ENCODE measurements at places on chromosomes 13 and 19.

GRCh38 chr19:39177110-39177699 lies 19.6 kb upstream of the NCCRP1 start:
- DNase-seq, result no peak

DNA sequence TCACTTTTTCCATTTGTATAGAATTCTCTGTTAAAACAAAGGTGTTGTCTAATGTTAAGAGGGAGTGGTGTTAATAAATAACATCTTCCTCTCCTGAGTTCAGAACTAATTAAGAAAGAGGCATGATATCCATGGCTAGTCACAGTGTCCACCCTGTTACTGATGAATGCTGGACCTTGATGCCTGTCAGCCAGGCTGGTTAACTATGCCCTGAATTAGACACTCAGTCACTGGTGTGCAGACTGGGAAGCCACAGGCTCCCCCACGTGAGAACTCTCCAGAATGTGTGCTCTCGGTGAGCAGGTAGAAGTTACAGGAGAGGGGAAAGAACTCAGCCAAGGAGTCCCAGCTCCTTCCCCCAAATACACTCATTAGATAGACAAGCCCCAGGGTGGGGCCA lies 56.1 kb upstream of the RNF113B start:
- no peak for DNase-seq

- DNase-seq, result no peak
These were observed at the start of gene TMEM38A for GRCh38 chr19:16660763-16661479. Gene TMEM38A, plus strand, starts transcription at chr19:16661139. Its CDS starts 79 bp downstream, at chr19:16661218.

GRCh38 chr13:88063741-88064140 lies 392.6 kb downstream of the SLITRK5 start:
- no peak for DNase-seq

- DNase-seq, result no peak
These were observed 1153.7 kb downstream of the PCDH9 start for GRCh38 chr13:66076417-66076816.

- no peak for DNase-seq
These were observed 18.5 kb downstream of the BRSK1 start for GRCh38 chr19:55302318-55302703.

DNA sequence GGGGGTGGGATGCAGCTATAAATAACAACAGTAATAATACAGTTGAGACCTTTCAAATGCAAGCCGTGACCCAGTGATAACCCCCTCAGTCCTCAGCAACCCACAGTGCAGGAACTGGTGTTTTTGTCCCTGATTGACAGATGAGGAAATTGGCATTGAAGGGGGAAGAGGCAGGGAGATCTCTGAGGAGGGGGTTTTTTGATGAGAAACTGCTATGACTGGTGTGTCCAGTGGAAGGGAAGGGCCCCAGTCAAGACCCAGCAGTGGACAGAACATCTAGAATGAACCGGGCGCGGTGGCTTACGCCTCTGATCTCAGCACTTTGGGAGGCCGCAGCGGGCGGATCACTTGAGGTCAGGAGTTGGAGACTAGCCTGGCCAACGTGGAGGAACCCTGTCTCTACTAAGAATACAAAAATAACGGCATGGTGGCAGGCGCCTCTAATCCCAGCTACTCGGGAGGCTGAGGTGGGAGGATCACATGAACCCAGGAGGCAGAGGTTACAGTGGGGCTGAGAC lies 1.9 kb downstream of the MAP1S start:
- no peak for DNase-seq

- DNase-seq, result no peak
These were observed 87.1 kb upstream of the FRY start for GRCh38 chr13:31944262-31945160.

- DNase-seq, result no peak
These were observed 7.7 kb upstream of the NANOS3 start for GRCh38 chr19:13869281-13869680.

DNA sequence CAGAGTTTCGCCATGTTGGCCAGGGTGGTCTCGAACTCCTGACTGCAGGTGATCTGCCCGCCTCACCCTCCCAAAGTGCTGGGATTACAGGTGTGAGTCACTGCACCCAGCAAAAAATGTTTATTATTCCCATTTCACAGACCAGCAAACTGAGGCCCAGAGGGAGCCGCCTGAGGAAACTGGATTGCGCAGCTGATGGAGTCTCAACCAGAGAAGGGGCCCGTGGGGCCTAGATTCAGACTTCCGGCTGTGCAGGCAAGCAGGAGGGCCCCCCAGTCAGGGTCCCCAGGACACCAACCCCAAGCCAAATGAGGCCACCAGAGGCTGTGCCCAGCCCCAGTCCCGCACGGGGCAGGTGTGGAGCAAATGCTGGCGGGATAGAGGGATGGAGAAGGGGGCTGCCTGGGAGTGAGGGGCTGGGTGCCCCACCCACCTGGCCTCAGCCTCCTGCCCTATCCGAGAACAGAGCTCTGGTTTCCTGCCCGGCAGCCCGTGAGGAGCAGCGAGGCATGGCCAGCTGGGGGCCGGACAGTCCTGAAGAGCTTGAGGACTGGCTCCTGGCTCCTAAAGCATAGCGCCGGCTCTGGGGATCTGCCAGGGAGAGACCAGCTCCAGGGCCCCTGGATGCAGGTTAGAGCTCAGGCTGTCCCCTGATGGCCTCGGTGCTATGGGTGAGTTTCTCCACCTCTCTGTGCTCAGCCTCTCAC lies 22.0 kb downstream of the MISP start:
- DNase-seq, result no peak

DNA sequence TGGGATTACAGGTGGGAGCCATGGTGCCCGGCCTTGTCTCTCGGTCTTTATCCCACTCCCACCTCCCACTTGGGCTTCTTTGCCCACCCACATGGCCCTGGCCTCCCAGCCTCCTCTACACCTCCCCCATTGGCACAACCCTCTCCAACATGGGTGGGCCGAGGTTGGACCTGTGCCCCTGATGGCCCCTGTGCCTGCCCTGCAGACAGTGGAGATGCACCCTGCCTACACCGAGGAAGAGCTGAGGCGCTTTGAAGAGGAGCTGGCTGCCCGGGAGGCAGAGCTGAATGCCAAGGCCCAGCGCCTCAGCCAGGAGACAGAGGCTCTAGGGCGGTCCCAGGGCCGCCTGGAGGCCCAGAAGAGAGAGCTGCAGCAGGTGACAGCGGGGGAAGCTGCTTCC lies 12.6 kb upstream of the DHDH start:
- DNase-seq, result no peak

GRCh38 chr19:46181388-46181779 lies 33.3 kb downstream of the IGFL2 start:
- DNase-seq, result no peak

DNA sequence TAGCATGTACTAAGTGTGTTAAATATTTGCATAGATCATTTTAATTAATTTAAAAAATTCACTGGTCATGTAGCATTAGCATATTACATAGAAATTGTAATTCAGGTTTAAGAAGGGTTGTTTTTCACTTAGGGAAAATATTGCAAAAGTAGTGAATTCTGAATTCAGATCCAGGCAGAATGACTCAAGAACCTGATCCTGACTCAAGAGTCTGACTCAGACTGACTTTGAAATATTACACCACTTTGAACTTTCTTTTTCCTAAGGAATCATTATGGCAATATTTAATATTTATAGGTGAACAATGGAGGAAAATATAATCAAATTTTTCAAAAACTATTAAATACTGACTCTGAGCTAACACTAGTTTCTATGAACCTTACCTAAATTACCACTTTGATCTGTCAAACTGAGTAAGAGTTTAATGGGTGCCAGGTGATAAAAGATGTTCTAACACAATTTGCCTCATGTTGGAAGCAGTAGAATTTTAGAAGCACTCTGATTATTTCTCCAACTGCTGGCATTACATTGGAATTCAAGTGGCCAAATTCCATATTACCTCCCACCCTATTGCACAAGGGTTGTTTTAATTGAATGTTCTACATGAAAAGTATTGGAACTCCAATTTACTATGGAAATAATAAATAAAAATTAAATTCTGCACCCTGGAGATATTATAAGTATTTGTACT lies 261.6 kb downstream of the SLITRK1 start:
- no peak for DNase-seq

- no peak for DNase-seq
These were observed 10.1 kb upstream of the SHISA2 start for GRCh38 chr13:26061947-26062346.

DNA sequence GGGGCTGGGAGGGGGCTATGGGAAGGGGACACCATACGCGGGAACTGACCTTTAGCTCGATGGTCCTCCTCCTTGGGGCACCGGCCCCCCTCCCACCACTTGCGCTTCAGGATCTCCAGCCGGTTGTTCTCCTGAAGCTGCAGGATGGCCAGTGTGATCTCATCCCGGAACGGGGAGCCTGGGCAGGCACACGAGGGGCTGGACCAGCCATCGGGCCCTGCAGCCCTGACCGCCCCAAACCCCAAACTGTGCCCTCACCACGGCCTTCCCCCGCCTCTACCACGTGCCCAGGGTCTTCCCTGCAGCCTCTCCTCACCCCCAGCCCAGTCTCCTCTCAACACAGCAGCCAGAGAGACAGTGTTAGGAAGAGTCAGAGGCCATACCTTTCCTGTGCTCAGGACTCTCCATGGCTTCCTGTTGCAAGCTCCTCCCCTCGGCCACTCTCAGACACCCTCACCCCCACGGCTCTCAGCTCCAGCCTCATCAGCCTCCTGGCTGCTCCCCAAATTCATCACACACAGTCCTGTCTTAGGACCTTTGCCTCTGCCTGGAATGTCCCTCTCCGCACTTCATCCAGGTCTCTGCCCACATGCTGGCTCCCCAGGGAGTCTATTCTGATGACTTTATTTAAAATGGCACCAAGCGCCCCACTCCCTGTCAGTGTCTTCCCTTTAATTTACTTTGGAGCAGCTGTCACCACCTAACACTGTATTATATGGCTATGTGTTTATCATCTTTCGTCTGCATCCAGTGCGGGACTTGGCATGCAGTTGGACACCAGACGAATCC lies 9.7 kb upstream of the ATP1A3 start:
- DNase-seq, result no peak

GRCh38 chr19:18093439-18094161 lies 4.0 kb upstream of the MAST3 start:
- no peak for DNase-seq

DNA sequence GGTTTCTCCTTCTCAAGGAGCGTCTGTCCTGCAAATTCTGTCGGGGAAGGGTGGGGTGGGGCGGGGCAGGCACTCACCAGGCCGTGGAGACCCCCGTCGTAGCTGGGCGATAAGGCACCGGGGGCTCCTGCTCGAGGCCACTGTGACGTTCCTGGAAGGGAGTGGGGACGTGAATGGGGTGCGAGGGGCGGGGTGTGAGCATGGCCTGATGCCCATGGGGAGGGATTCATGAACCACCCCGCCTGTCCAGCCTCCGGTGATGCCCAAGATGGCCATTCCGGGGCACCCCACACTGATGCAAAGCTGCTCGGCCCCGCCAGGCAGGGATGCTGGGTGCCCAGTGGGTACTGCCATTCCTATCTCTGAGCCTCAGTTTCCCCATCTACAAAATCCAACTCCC lies 14.4 kb upstream of the UQCR11 start:
- no peak for DNase-seq

- DNase-seq, result peak; percentile 84
These were observed 770 bp downstream of the HNRNPM start for GRCh38 chr19:8445488-8446001.
